ENCODE measurements at places on chromosomes 1 and 21.

GRCh38 chr1:76018045-76018444 lies 56.5 kb upstream of the ST6GALNAC3 start:
- DNase-seq, result no peak

DNA sequence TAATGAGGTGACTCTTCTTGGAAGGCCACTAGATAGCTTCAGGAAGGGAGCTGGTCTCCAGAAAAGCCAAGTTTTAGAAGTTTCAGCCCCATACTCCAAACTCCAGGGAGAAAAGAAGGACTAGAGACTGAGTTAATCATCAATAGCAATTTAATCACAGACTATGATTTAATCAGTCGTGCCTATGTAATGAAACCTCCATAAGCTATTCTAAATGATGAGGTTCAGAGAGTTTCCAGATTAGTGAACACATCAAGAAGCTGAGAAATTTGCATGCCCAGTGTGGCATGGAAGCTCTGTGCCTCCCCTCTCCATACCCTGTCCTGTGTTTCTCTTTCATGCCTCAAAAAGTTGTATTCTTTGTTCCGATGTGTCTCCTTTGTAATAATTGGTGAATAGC lies 49.2 kb upstream of the CCDC190 start:
- DNase-seq, result no peak

DNA sequence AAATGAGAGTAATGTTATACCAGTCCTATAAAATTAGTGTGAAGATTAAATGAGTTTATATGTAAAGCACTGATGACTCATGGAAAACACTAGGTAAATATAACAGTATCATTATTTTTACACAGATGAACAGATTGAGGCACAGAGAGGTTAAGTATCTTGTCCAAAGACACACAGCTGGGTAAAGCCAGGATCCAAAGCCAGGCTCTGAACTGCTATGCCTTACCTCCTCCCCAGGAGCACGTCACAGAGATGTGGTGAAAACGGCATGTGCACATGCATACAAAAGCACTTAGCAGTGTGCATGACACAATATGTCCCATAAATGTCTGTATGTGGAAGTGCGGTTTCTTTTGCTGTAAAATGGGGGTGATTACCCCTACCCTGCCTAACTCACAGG lies 56.9 kb downstream of the MAN1C1 start:
- DNase-seq, result no peak

- no peak for DNase-seq
Measured at GRCh38 chr1:231093156-231093922, 53.3 kb upstream of the FAM89A start.

- DNase-seq, result no peak
Measured at GRCh38 chr1:41812453-41812852, 106.3 kb downstream of the HIVEP3 start.

DNA sequence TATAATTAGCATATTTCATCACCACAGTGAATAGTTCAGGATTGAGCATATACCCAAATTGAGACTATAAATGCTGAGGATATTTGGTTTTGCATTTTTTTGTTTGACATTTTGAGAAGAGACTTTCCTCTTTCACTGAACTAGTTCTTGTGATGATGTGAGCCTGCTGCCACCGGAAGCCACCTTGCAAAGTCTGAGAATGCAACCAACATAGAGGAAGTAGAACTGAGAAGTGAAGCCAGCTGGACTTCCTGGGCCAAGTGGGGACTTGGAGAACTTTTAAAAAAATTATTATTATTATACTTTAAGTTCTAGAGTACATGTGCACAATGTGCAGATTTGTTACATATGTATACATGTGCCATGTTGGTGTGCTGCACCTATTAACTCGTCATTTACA lies 102.3 kb downstream of the RPE65 start:
- no peak for DNase-seq

DNA sequence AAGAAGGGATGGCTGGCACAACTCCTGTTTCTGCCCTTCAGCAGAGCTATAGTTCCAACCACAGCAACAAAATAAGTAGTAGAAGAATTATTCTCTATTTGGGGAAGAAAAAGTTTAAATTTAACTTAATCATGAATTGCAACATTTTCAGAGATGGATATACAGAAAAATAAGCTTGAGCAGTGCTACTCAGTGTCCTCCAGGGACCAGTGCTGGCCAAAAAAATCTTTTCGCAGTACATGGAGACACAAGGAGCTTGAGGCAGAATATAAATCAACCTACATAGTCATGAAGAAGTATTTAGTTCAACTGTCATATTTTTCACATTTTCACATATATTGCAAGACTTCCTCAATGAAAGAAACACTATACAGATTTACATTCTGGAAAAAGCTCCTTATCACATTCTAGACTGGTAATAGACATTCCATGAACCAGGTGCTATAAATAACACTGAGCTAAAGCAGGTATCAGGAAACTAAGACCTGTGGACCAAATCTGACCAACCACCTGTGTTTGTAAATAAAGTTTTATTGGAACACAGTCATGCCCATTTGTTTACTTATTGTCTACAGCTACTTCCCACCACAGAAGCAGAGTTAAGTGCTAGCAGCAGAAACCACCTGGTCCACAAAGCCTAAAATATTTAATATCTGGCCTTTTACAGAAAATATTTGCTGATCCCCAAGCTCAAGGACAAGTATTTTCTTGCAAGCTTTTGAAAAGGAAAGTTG lies 101.9 kb downstream of the RGS21 start:
- DNase-seq, result no peak

GRCh38 chr1:164524810-164525209 lies 34.2 kb upstream of the PBX1 start:
- no peak for DNase-seq

DNA sequence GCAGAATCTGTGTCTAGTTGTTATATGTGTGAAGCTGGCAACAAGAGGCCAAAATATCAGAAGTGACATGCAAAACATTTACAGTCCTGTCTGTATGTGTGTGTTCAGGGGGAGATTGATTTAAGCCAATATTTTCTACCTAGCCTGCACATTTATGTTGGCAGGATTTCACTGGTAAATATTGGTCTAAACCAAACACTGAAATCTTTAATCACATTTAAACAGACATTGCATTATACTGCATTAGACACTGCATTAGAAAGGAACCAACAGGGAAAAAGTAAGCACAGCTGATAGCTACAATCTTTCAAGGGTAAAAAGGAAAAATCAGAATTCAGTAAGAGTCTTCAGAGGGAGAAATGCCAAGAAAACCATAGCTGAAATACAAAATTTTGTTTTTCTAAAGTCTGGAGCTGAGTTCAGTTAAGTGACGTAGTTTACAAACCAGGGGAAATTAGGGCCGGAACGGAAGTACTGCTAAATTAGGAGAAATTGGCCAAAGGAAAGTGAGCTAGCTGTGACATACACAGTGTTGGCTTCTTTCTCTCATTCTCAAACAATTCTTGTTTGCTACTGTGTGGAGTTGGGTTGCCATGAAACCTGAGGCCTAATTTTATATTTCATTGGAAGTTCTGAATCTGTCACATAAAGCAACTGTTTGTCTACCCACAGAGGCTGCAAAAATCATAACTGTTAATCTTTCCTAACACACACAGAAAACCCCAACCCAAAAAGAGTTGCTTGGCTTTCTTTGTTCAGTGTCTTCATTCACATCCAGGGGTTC lies 217.3 kb upstream of the SGIP1 start:
- DNase-seq, result no peak

DNA sequence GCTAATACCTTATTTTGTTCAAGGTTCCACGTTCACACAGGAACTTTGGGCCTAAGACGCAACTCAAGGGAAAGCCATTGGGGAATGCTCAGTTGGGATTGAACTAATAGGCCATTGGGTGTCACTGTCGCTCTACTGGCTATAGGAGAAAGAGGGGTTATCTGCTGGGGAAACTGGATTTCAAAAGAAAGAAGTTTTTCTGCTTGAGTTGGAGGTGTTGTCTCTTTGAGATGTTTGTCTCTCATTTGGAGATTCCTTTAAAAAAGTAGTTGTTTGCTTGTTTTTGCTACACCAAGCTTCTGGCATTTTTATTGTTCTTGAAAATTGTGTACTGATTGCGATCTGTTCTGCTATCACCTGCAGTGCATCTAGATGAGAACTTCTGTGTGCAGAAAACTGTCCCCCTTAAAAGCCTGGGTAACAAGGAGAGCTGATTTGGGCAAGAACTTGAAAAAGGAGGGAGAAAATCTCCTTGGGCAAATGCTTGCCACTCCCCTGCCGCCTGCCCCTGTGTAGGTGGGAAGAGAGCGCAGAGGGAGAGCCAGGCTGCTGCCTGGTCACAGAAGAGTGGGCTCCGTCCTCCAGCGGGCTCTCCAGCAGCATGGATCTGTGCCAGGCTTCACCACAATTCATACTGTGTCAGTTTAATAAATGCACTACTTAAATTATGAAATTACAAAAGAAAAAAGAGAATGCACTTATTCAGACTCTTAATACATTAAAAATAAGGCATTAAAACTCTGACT lies 39.9 kb downstream of the PEX14 start:
- peak; percentile 40 for DNase-seq

DNA sequence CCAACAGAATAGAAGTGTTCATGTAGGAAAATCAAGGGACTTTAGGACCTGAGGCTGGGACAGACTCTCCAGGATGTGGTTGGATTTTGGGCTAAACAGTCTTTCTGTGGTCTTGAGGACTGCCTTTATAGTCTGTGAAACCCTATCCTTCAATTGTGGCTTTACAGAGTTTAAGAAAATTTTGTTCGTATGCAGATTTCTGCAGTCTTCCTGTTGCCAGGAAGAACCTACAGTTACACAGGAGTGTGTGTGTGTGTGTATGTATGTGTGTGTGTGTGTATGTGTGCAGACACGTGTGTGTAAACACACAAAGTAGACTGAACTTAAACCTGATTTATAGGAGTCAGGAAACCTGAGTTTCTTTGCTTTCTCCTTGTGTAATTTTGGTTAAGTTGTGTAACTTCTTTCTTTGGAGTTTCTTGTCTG lies 22.8 kb downstream of the NEK7 start:
- no peak for DNase-seq

DNA sequence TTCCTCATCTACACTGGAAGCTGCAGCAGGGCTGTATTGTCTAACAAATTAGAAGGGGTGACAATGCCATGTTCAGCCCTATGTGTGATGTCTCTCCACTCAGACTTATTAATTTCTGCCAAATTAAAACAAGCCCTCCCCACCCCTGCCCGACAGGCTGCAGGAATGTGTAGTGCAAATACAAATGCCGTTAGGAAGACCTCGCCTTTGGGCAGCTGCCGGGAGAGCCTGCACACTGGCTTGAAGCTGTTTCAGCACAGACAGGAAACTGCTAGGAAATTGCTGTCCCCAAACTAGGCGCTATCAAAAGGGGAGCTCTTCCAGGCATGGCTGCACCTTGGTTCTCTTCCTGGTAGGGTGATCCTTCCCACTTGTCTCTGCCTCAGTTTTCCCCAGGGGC lies 135.2 kb downstream of the ELAVL4 start:
- DNase-seq, result no peak
